ENCODE measurements at places on chromosomes 1 and 21.
A peak's percentile ranks its signal among the peaks of the same experiment; 100 is the strongest.

GRCh38 chr1:37660664-37661063, 26.0 kb upstream of the RSPO1 start:
- DNase-seq: no peak

DNA sequence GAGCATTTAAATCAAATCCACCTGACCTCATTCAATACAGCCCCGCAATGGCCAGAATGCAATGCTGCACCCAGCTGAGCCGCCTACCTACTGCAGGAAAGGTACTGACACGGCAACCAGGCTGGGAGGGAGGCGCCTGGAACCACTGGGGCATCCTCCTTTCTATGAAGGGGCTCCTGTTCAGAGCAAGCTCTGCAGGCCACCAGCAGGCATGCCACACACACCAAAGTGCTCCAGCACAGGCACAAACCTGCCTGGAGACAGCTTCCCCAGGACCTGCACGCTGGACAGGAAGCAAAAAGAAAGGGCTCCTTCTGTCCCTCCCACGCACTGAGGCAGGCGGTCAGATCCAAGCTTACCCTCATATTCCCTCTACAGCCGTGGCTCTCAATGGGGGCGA, 21.2 kb downstream of the CTNNBIP1 start:
- no peak for DNase-seq

DNA sequence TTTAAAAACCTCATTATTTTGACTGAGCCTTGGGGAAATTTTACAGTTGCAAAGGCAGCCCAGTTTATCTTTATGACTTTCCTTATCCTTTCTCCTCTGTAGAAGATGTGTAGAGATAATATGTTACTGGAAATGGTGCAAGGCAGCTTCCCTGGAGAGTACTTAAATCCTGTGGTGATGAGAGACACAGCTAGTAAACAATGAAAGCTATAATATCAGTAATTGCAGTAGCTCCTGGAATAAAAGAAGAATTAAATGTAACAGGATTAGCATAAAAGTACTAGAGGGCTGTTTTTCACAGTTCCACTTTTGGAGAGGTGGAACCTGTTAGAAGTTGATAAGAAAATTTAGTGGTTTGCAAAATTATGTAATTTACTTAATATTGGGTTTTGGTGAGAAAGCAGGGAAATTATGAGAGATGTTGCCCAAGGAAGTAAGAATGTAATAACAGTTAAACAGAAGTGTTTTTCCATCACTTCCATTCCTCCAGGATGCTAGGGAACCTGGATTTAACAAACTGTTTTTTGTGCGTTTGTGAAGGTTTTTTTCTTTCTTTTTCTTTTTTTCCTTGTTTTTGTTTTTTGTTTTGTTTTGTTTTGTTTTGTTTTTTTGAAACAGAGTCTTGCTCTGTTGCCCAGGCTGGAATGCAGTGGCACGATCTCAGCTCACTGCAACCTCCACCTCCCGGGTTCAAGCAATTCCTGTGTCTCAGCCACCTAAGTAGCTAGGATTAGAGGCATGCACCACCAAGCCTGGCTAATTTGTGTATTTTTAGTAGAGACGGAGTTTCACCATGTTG, 15.7 kb upstream of the EDEM3 start:
- DNase-seq: no peak

DNA sequence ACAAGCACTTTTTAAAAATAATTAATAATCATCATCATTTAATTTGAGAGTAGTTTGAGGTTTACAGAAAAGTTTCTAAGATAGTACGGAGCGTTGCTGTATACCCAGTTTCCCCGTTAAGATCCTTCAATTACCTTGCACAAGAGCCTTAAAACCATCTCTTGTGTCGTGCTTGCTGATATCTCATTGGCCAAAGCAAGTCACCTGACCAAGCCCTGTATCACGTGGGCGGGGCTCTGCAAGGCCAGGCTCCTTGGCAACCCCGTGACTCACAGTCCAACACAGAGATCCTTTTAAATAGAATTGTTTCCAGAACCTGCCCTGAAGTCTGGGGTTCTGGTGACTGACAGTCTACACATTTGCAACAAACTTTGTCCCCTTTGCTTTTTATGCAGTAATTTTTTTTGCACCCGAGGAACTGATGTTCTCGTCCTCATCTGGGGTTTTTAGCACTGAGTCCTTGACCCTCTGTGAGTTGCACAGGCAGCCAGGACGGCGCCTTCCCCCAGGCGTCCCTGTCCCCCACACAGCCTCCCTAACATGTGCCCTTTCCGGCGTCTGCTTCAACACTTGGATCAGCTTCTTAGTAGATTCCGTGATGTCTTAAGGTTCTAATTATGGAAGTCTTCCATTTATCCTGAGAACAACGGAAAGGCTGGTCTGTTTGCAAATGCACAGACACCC, 183.3 kb upstream of the TMEM51 start:
- no peak for DNase-seq

DNA sequence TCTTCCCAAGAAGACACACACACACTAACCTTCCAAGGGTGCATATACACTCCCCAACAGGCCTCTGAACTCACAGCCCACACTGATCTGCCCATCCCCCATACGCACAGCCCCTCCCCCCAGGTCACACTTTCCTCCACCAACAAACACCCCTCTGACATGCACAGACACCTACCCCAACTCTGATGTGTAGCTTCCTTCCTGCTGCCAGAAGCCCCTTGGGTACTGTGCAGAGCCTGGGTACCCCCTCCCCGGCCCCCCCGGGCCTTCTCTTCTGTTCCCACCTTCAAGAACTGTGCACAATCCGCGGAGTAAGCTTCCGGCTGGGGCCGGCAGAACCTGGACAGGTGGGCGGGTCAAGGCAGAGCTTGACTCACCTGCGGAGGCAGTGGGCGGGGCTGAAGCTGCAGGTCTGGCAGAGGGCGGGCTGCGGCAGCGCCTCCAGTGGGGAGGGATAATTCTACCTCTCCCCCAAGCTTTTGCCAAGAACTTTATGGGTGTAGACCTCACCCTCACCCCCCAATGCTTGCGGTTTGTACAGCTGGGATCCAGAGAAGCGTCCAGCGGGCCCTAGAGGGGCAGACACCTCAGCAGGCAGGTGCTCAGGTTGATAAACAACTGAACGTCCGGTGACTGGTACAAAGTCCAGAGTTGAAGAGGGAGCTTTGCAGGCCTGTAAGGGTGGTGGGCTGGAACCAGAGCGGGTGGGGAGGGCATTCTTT, at the start of gene C1orf210:
TSS of gene C1orf210 (minus strand) at position 313 of the 722 bp plus-strand sequence. CDS start 2,311 bp downstream, outside the sequence.
- no peak for DNase-seq

GRCh38 chr21:36041910-36042309, 18.4 kb downstream of the SETD4 start:
- DNase-seq: no peak

DNA sequence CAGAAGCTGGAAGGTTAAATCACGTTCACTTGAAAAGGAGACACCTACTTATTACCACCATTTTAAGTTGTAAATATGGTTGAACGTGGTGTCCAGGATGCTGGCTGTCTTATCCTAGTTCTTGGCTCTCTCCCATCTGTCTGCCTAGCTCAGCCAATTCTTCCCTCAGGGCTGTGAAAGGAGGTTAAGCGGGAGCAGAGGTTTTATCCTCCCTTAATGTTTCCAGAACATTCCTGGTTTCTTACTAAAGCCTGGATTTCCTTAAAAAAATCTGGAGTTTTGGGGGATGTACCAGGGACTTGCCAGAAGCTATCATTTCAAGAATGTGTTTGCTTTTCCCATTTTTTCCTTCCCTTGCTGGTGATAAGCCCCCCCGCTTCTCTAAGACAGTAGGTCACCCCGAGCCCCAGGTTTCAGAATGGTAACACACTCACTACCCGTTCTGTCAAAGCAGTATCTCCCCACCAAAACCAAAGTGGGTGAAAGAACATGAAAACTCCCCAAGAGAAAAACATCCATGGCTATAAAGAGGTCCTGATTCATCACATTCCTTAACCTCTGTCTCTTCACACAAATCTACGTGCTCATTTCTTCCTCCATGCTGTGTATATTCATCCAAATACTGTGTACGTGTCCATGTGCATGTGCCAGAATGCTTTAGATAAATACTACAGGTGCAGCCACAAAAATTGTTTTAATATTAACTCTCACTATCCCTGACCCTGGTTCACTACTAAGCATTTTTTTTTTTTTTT, 114.7 kb downstream of the MAP3K21 start:
- DNase-seq: no peak

DNA sequence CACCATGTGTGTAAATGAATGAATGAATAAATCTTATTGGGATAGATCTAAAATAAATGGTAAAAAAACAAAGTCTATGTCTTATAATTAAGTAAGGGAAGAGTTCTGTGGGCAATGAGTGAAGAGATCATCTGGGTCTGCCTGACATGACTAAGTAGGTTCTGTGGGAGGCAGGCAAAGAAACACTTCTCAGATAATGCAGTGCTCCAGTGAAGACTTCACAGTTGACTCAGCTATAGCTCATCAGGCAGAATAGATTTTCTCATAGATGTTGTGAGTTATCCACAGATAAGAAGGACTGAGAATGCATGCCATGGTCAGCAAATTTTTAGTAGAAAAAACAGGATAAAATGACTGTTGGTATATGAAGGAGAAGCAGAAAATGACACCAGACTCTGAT, 12.4 kb downstream of the KRTAP22-2 start:
- no peak for DNase-seq

DNA sequence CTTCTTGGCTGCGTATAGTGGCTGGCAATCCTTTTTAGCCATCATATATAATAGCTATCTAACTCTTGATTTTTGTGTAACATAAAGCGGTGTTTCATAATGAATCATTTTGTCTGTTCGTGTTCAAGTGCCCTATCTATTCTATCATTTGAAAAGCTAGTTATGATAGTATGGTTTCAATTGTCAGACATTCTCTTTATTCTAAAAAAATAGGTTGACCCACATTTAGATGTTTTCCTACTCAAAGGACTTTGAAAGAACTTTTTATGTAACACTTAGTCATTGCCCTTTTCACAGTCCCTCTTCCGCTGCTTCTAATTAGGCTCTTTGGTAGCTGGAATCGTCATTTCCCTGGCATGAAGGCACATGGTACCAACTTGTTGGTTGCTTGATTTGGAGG, 272.2 kb upstream of the B3GALT2 start:
- peak; percentile 16 for DNase-seq

DNA sequence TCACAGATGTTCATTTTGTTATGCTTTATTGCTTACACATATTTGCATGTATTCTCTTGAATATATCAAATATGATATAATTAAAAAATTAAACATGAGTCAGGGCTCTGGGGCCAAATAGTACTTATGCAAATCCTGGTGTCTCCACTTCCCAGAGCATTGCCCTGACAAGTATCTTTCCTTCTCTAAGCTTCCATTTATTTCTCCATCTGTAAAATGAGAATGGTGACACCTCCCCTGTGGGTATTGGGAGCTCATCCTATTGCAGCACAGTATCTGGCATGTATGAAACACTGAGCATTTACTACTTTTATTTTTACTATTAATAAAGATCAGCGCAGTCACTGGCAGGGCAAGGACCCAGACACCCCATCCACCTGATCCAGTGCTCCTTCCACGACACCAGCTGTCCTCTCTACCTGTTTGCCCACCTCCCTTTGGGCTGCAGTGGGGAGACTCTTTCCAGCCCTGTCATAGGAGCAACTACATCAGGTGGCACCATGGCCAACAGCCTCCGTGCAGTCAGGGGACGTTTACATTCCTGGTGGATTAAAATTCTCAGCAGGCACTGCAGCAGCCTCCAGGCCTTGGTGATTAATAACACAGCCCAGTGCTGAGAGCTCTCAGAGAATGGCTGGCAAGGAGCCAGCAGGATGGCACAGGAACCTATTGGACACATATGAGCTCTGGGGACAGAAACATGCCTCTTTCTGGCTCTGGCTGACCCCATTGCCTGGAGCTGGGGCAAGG, 113.0 kb downstream of the DMRTB1 start:
- no peak for DNase-seq

DNA sequence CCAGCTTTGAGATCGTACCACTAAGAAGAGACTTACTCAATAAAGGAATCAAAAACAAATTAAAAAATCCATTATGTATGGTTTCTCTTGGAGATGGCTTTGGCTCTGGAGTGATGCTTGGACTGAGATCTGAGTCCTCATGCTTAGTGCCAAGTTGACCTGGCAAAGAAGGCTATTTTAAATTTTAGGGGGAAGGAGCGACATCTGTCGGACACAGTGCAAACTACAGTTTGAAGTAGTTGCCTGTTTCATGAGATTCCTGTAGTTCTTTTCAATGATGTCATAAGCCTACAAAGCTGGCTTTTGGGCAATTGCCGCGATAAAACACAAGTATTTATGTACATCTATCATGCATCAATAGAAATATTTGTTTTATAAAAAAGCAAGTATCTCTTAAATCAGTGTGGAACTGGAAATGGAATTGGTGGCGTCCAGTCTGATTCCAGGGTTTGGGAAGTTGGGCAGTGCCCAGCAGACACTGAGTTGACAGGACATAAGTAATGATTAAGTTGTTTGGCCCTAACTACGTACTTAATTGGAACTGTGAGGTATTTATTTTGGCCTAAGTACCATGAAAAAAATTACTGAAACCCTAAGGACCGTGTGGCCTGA, 50.0 kb downstream of the TBCE start:
- DNase-seq: peak; percentile 24

GRCh38 chr1:68116643-68117235, 66.3 kb upstream of the DIRAS3 start:
- peak; percentile 2 for DNase-seq

- DNase-seq: no peak
These were observed 6.8 kb downstream of the SSU72 start for GRCh38 chr1:1567891-1568291.

- no peak for DNase-seq
These were observed 44.2 kb upstream of the NEGR1 start for GRCh38 chr1:72326494-72326893.

GRCh38 chr1:244322791-244323521, 128.8 kb downstream of the ADSS2 start:
- DNase-seq: no peak
